Vagina (tissue), 2 donors: ENCODE measurements at places on chromosomes 4 and X.
A peak's percentile ranks its signal among the peaks of the same experiment; 100 is the strongest.

DNA sequence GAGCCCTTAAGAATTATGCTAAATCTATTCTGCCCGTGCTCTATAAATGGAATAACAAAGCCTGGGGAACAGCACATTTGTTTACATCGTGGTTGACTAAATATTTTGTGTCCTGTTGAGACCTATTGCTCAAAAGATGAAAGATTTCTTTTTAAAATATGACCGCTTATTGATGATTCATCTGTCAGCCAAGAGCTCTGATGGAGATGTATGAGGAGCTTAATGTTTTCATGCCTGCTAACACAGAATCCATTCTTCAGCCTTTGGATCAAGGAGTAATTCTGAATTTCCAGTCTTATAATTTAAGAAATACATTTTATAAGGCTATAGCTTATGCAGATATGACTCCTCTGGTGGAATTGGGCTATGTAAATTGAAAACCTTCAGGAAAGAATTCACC is 271.3 kb upstream of the FAT4 start:
- H3K4me1 ChIP-seq, result no peaks in the 10 kb centered on the region
- no peaks in the 10 kb centered on the region for H3K27me3 ChIP-seq
- no peak for DNase-seq

DNA sequence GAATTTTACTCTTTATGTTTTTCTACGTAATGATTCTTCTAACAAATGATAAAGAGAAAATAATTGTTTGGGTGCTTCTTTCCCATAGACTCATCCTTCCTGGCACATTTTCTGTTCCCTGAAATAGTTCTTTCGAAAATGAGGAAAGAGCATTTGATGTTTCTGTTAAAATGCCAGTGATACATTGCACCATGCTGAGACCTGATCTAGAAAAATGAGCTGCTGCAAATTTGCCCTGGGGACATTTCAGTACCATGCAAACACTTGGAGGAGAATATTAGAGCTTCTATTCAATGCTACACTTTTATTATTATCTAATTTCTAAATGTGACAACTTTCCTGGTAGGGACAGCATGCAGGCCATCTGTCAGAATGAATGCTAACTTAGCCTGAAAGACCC is 83.3 kb downstream of the C4orf33 start:
- H3K27ac ChIP-seq, result no peak overlapping the region
- no peaks in the 10 kb centered on the region for H3K4me1 ChIP-seq
- H3K36me3 ChIP-seq, result no peaks in the 10 kb centered on the region
- no peak overlapping the region for H3K4me3 ChIP-seq
- DNase-seq, result no peak

GRCh38 chrX:120213438-120214265 is 37.0 kb upstream of the ZBTB33 start:
- no peak for DNase-seq
- H3K27me3 ChIP-seq, result no peaks in the 10 kb centered on the region
- no peaks in the 10 kb centered on the region for H3K4me1 ChIP-seq
- H3K4me3 ChIP-seq, result no peak overlapping the region

DNA sequence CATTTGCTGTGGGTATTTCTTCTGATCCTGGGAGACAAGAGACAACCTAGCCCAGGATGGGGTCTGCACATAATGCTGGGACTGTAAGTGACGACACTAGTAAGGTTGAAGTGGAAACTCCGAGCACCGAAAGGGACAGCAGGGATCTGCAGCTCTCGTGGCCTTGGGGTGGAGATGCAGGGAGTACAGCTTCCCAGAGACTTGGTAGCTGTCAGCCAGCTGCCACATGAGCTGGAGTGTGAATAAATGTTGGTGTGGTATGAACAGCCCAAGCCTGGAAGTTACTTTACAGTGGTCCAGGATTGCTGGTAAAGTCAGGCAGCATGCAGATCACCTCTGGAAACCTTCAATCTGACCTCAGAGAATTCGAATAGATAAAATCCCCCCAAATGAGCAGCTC is 97.6 kb downstream of the FAM193A start:
- no peak overlapping the region for H3K27ac ChIP-seq
- H3K4me1 ChIP-seq, result no peaks in the 10 kb centered on the region
- no peak for DNase-seq
- H3K36me3 ChIP-seq, result peaks cover 49% of the 10 kb centered on the region
- no peak overlapping the region for H3K4me3 ChIP-seq

DNA sequence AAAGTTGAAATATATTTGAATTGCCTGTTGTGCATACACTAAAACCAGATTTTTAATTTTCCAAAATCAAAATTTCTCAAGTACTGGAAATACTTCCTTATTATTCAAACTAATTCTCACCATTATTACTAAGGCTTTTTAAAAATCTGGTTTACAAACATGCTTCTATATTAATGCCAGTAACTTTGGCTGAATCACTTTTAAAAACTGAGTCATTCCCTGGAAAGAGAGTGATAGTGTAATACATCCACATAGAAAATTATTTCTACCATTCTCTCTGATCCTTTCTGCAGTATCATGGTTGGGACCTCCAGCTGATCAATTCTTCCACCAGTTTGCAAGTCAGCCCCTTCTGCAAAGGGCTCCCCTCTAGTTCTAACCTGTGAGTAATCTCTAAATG is 165.3 kb upstream of the FAM241A start:
- H3K27me3 ChIP-seq, result no peaks in the 10 kb centered on the region
- H3K27ac ChIP-seq, result no peak overlapping the region
- no peak overlapping the region for H3K4me3 ChIP-seq

DNA sequence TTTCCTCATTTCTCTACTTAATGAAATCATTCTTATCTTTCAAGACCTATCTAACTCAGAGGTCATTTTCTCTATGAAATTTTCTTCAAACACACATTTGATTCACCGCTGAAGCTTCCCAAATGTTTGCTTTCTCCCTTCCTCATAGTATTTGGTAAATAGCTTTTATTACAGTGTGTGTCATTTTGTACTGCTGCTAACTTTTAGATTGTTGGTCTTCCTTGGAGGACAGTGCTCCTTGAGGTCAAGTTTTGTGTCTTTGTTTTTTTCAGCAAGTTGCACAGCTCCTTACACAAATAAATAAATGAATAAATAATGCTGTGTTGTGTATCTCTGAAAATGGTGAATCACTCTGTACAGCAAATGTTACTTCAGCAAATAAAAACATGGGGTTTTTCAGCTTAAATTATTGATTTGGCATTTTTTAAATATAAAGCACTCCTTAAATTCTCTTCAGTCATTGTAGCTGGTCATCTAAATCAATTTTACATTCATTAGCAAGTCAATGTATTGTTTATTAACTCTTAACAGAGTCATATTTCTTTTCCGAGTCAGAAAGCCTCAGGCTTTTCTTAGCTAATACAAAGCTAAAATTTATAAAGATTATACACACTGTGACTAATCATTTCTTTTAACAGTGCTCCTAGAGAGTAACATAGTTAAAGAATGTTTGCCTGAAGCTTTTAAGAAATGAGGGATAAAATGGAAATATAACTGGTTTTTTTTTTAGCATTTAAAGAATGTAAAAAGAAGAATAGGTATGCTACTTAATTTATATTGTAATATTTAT is 30.1 kb upstream of the MAD2L1 start:
- no peaks in the 10 kb centered on the region for H3K4me1 ChIP-seq
- no peaks in the 10 kb centered on the region for H3K27me3 ChIP-seq
- no peak overlapping the region for H3K4me3 ChIP-seq

DNA sequence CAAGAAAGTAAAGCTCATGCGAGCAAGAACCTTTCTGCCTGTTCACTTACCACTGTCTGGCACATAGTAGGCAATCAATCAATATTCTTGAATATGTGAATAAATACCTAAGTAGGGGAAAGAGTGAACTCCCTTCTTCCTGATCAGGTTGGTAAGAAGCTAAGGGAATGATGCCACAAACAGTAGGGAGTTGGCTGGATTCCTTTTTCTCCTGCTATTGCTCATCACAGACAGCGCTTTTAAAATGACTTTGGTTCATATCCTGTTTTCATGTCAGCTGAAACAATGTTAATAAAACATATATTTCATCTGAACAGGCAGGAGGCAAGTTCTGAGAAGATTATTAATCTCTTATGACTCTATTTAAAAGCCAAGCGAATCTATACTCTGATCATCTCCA is 99.2 kb downstream of the NSUN7 start:
- H3K36me3 ChIP-seq, result no peaks in the 10 kb centered on the region
- no peak overlapping the region for H3K27ac ChIP-seq
- H3K4me3 ChIP-seq, result no peak overlapping the region
- H3K27me3 ChIP-seq, result no peaks in the 10 kb centered on the region

- H3K4me1 ChIP-seq, result peaks cover 24% of the 10 kb centered on the region
- DNase-seq, result no peak
- no peaks in the 10 kb centered on the region for H3K27me3 ChIP-seq
- peak overlapping the region; percentile 64 for H3K27ac ChIP-seq
- H3K4me3 ChIP-seq, result no peak overlapping the region
- peaks cover 15% of the 10 kb centered on the region for H3K36me3 ChIP-seq
Measured at GRCh38 chr4:83075311-83076095, 39.0 kb downstream of the PLAC8 start.

DNA sequence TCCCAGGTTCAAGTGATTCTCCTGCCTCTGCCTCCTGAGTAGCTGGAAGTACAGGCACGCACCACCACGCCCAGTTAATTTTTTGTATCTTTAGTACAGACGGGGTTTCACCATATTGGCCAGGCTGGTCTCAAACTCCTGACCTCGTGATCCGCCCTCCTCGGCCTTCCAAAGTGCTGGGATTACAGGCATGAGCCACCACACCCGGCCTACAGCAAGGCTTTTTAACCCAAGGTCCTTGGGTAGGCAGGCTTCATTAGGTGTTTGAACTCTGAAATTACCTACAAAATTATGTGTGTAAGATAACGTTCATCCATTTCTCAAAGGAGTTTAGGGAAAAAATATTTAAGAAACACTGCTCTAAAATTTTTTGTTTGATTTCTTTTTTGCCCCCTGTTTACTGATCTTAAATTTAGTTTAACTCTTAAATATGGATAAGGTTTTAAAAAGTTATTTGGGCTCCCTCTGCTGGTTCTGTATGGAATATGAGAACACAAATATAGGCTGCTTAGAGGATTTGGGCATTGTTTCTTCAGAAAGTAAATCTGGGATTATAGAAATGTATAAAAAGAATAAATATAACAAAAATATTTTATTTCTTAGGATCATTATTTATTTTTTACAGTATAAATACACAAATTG is 92.8 kb downstream of the CBR4 start:
- H3K36me3 ChIP-seq, result no peaks in the 10 kb centered on the region
- DNase-seq, result no peak
- peak overlapping the region; percentile 27 for H3K27ac ChIP-seq

GRCh38 chr4:109319156-109319555 is 16.7 kb upstream of the COL25A1 start:
- no peak for DNase-seq
- no peak overlapping the region for H3K4me3 ChIP-seq
- no peak overlapping the region for H3K27ac ChIP-seq
- no peaks in the 10 kb centered on the region for H3K27me3 ChIP-seq

- no peak overlapping the region for H3K27ac ChIP-seq
- peaks cover 5% of the 10 kb centered on the region for H3K4me1 ChIP-seq
- no peak overlapping the region for H3K4me3 ChIP-seq
- DNase-seq, result no peak
- no peaks in the 10 kb centered on the region for H3K27me3 ChIP-seq
Measured at GRCh38 chr4:5753766-5754528, 42.9 kb downstream of the EVC start.

GRCh38 chr4:118120120-118120760 is 86.0 kb downstream of the NDST3 start:
- no peak overlapping the region for H3K27ac ChIP-seq
- DNase-seq, result no peak
- no peaks in the 10 kb centered on the region for H3K4me1 ChIP-seq
- H3K36me3 ChIP-seq, result no peaks in the 10 kb centered on the region

- no peaks in the 10 kb centered on the region for H3K27me3 ChIP-seq
- H3K4me1 ChIP-seq, result no peaks in the 10 kb centered on the region
- no peak for DNase-seq
Measured at GRCh38 chr4:61294936-61295335, 94.8 kb downstream of the ADGRL3 start.

DNA sequence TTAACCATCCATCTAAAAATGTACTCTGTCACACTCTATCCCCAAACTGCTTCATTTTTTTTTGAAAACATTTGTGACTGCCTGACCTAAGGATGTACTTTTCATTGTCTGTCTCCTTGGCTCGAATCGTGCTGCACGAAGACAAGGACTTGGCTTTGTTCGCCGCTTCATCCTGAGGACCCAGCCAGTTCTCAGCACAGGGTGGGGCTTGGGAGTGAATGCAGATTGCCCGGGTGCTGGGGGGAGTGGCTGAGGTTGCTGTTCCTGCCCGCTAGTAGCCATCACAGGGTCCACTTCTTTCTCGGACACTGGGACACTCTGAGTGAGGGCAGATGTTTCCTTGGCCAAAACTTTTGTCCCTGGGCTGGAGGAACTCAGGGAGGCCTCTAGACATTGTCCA is 70.1 kb upstream of the CLCN4 start:
- DNase-seq, result no peak
- peaks cover 33% of the 10 kb centered on the region for H3K4me1 ChIP-seq
- H3K27ac ChIP-seq, result no peak overlapping the region
- H3K27me3 ChIP-seq, result no peaks in the 10 kb centered on the region
- H3K36me3 ChIP-seq, result no peaks in the 10 kb centered on the region
- no peak overlapping the region for H3K4me3 ChIP-seq

DNA sequence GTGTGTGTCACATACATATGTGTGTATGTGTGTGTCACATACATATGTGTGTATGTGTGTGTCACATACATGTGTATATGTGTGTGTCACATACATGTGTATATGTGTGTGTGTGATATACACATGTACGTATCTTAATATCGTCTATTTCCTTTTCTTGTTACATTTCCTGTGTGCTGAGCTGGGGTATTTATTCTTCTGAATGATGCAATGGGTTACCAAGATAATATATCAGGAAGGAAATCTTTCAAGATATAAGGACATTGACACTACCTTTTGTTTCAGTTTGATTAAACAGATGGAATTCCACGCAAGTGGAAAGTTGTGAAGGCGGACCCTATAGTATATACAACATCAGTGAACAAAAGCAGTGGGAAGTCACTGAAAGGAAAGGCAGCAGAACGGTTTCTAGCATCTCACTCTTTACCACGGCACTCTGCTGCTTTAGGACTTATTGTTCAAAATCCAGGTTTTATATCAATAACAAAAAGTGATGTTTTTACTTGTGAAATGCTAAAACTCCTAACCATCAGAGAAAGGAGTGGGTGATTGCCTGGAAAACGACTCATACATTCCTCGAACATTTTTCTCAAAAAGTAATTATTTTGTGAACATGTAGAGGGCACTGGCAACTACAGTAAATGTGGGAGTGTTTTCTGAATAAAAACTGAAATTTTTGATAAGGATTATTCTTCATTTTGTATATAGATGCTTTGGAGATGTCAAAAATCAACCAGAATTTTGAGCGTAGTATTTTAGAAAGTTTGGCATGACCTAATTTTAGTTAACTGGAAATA is 43.1 kb upstream of the IL21 start:
- H3K27me3 ChIP-seq, result no peaks in the 10 kb centered on the region
- H3K4me3 ChIP-seq, result no peak overlapping the region
- DNase-seq, result no peak
- H3K4me1 ChIP-seq, result peaks cover 23% of the 10 kb centered on the region
- H3K27ac ChIP-seq, result no peak overlapping the region
